Stimulated activated CD4-positive, alpha-beta T cell treated with anti-CD3 and anti-CD28 coated beads, Interleukin-15, amount 100 ng/mL, for 1 hour (primary cell): ENCODE measurements at places on chromosomes 6 and 20.

DNA sequence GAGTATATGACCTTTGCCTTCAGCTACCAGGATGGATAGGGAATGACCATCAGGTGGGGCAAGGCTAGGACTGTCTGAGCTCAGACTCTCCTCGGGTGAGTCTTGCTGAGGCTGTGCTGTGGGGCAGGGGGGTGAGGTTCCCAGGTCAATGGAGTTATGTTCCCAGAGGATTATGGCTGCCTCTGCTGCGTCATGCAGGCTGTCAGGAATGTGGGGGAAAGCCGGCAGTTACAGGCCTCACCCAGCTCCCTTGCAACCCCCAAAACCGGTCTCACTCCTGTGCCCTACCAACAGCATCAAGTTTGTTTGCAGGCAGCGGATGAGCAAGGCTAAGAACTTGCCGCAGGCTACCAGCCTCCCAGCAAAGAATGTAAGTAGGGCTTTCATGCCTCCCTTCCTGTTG, 93.5 kb downstream of the ESR1 start:
- DNase-seq: no peak

- DNase-seq: no peak
Measured at GRCh38 chr6:335572-335971, 43.3 kb downstream of the DUSP22 start.

DNA sequence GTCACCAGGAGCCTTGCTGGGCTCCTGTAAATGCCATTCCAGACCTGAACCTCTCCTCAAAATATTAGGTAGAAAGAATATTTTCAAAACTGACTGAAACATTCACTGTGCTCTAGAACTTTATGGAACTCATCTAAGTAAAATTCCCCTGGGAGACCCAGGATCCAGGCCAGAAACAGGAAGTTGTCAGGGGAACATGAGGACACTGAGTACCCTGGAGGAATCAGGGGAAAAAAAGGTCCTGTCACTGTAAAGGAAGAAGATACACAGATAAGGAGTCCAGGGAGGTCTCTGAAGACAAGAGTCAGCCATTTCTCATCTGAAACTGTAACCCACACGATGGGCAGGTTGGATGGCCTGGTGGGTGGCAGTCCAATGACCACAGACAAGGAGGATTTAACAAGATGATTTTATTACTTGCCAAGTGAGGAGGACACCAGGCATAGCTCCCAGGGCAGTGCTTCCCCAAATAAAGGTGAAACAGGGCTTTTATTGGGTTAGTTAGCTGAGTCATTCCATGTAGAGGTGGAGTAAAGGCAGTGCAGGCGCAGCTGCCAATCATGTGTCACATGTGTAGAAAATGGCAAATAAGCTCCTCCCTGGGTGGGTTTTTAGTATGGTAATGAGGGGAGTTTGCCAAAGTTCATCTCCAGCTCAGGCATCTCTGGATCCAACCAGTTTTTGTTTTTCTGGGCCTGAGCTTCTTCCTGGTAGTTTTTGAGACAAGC, 138.5 kb downstream of the RCAN2 start:
- DNase-seq: no peak

DNA sequence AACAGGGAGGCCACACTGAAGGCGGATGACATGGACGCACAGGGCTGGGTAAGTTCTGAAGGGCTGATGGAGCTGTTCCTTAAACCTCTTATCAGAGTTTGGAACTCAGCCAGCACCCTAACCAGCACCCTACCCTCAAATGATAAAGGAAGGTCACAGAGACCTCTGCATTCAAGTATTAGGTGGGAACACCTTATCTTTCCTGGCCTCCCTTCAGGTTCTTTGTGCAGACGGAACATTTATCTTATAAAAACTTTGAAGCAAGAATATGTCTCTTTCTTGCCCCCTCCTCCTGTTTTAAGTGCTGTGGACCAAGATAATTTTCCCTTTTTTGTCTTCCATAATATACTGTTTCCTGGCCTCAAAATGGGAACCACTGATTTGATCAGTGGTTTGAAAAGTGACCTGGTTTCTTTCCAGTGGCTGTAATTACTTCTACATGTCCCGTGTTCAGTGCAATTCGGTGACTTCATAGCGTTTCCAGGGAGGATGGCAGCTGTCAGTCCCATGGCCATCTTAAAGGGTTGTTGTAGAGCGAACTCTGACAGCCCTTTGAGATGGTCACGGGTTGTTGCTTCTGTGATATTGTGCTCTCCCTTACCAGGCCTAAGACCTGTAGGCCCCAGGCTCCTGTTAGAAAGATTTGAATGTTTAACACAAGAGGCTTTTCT, 213.2 kb upstream of the MYLIP start:
- no peak for DNase-seq

GRCh38 chr6:56759521-56759920, 116.8 kb upstream of the DST start:
- DNase-seq: no peak

- no peak for DNase-seq
Measured at GRCh38 chr20:49594931-49595315, 27.0 kb upstream of the PTGIS start.

DNA sequence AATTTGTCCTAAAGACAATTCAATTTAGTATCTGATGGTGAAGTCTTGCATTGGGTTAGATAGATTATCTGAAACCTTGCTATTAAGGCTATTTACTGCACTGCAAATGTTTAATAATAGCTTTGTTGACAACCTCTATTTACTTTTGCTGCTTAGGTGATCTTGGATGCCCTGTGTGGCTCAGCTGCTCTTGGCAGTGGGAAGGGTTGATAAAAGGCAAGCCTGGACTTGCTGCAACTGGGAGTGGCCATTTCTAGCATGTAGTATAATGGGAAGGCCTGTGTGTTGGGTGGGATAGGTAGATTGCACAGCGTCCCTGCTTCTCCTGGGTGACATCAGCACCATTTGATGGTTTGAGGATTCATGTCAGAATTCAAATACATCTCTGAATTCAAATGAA, 49.1 kb downstream of the ARMC2 start:
- no peak for DNase-seq

DNA sequence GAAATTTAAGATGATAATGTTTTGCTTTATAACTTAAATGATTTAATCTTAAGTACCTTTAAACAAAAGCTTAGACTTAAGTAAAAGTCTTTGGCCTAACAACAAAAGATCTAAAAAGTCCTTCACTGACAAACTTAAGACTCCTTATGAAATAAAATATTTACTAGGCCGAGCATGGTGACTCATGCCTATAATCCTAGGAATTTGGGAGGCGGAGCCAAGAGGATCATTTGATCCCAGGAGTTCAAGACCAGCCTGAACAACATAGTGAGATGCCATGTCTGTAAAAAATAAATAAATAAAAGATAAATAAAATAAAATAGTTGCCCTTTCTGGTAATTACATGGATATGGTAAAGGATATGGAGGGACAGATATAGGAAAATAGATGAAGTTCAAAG, 12.4 kb downstream of the KATNA1 start:
- DNase-seq: no peak

DNA sequence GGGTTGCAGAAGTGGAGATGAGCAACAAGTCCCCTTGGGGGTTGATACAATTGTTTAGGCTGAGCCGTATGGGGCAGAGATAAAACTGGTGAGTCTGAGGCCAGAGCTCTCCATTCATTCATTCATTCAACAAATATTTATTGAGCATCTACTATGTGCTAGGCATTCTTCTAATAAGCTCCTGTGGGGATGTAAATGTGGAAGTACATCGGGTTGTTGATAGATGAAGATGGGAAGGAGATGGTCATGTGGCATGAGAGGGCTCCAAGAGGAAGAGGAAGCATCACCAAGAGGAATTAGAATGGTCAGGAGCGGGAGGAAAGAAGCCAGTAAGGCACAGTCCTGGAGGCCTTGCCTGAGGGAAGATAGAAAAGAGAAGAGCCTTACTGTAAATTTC, 98.7 kb upstream of the MLN start:
- no peak for DNase-seq

DNA sequence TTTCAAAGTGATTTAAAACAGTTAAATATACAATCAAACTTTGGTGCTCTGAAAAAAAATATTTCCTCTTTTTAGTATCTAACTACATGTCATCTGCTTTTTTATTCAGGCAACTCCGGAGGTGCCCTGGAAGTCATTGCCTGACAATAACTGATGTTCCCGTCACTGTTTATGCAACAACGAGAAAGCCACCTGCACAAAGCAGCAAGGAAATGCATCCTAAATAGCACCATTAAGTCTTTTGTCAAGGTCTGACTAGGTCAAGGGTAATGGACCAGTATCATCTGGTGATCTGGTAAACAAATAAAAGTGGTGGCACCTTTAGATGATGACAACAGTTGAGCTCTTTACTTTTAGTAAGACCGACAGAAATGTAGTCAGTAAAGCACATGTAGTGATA, 13.2 kb downstream of the FAM229B start:
- DNase-seq: no peak

- DNase-seq: no peak
Measured at GRCh38 chr6:3527651-3527977, 70.8 kb upstream of the SLC22A23 start.

GRCh38 chr6:119484598-119484997, 135.0 kb upstream of the MAN1A1 start:
- no peak for DNase-seq

DNA sequence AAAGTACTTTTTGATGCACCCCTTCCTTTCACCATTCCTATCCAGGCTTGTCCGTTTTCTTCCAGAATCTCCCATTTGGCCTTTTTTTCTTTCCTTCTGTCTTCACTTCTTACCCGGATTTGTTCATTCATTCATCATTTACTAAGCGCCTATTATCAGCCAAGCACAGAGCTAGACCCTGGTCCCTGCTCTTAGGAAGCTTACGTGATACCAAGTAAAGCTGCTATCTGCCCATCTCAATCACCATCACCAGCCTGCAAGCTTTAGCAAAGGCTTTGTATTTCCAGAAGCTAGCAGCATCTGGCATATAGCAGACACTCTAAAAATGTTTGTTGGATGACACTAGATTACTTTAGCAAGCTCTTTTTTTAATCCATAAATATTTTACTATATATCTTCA, 4.8 kb downstream of the NDRG3 start:
- DNase-seq: no peak

GRCh38 chr20:36150847-36151539, 3.5 kb upstream of the EPB41L1 start:
- DNase-seq: no peak

DNA sequence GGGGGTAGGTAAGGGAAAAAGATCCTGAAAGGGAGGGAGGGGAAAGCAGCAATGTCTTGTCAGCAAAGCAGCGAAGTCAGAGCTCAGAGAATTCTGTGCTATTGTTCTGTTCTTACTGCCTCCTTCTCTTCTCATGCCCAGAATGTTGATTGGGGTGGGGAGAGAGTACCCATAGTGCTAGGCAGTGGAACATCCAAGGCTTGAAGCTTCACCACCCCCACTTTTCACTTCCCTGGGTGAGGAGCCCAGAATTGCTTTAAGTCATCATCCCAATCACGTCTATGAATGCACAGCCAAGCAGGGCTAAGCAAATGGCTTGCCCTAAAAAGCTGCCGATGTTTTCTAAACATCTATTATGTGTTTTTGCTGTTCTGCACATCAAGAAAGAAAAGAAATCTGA, 16.5 kb downstream of the REPS1 start:
- DNase-seq: no peak

- DNase-seq: no peak
Measured at GRCh38 chr6:129069006-129069405, 186.1 kb downstream of the LAMA2 start.

GRCh38 chr6:110543106-110543505, 66.7 kb upstream of the SLC22A16 start:
- DNase-seq: no peak

DNA sequence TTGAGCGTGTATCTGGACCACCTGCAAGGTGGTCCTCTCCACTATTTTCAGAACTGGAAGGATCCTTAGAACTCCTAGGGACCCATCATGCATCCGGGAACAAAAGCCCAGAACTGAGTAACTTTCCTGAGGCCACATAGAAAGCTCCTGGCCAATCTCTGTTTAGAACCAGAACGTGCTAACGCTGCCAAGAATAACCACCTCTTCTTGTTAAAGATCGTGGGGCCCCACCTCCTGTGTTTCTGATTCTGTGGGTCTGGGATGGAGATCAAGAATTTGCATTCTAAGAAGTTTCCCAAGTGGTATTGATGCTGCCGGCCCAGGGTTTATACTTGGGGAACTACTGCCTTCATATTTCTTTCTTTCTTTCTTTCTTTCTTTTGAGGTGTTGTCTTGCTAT, 13.3 kb downstream of the CD40 start:
- no peak for DNase-seq

- DNase-seq: no peak
Measured at GRCh38 chr20:63036291-63036690, 29.5 kb upstream of the BHLHE23 start.

DNA sequence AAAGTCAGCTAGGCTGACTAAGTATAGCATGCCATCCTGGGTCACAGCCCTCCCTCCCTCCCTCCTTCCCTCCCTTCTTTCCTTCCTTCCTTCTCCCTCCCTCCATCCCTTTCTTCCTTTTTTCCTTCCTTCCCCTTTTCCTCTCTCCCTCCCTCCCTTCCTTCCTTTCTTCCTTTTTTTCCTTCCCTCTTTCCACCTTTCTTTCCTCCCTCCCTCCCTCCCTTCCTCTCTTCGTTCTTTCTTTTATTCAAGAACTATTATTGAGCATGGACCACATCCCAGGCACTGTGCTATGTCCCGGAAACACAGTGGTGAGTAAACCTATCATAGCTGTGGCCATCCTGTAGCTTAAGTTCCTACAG, 106.2 kb upstream of the BACH2 start:
- DNase-seq: no peak

DNA sequence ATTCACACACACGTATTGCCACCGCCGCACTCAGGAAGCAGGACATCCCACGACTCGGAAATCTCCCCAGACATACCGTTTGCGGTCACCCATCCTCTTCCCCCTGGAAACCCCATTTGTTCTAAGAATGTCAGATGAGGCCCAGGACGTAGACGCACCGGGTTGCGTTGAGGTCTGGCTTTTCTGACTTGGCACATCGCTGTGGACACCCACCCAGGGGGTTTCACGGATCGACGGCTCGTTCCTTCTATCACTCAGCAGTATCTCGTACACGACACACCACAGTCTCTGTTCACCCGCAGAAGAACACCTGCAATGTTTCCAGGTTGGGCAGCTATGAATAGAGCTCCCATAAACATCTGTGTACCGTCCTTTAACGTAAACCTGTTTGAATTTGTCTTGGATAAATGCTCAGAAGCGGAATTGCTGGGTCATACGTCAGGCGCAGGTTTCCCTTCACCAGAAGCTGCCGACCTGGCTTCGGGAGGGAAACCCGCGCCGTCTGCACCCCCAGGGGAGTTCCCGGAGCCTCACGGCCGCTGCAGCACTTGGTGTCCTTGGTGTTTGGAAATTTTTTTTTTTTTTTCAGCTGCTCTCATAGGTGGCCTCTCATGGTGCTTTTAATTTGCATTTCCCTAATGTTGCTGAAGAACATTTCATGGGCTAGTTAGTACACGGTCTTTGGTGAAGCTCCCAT, 9.3 kb upstream of the EEF1A2 start:
- no peak for DNase-seq

DNA sequence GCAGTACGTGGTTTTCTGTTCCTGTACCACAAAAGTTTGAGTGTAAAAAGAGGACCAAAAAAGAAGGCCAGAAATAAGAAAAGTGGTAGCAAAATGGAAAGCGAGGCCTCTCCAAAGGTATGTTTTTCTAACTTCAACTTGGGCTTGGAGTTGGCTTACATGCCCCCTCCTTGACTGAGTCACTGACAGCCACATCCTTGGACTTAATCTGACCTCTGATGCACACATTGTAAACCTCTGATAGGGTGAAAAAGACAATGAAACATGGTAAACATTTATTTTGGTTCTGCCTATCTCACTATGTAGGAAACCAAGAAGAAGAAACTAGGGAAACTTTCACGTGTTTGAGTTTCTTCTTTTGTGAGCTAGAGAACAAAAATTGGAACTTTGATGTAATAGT, 503.2 kb upstream of the ID4 start:
- DNase-seq: no peak

GRCh38 chr20:45039475-45039820, 61.5 kb downstream of the KCNS1 start:
- DNase-seq: no peak
